ENCODE measurements at places on chromosomes 7 and 10.
A peak's percentile ranks its signal among the peaks of the same experiment; 100 is the strongest.

DNA sequence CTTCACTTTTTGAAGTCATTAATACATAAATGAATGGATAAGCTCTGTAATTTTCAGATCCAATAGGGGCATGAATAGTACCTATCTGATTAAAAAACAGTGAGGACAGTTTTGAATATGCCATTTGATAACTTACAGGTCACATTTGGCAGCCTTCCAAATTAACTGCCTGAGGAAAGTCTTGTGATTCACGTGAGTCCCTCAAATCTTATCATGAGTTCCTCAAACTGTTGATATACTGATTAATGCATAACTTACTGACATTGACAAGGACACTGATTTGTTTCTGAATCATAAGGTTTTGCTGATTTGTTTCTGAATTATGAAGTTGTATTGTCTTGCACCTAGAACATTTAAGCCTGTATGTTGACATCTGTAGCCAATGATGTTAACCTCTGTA lies 55.1 kb downstream of the ANKMY2 start:
- no peak for DNase-seq

DNA sequence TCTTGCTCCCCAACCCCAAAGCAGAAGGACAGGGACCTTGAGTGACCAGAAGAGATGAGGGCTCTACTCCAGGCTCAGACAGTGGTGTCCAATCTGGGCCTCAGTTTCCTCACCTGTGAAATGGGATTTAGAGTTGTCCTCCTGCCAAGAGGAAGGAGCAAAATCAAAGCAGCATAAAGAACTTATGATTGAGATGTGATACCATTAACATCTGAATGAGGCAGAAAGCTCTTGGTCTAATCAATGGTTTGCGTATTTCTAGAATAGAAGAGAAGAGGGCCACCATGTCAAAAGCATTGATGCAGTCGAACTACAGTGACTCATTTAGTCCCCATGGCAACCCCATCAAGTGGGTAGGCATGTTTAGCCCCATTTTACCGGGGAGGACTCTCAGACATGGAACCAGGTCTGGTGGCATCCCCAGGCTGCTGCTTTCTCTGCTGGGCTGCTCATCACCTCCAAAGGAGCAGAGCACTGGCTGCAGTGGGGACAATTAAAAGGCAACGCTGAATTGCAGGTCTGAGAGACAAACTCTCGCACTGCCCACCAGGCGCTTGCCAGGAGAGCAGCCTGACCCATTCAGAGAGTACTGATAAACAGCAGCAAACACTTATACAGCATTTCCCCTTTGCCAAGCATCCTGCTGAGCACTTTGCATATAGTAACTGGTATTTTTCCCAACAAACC lies 175.9 kb downstream of the NEURL1 start:
- DNase-seq, result no peak

DNA sequence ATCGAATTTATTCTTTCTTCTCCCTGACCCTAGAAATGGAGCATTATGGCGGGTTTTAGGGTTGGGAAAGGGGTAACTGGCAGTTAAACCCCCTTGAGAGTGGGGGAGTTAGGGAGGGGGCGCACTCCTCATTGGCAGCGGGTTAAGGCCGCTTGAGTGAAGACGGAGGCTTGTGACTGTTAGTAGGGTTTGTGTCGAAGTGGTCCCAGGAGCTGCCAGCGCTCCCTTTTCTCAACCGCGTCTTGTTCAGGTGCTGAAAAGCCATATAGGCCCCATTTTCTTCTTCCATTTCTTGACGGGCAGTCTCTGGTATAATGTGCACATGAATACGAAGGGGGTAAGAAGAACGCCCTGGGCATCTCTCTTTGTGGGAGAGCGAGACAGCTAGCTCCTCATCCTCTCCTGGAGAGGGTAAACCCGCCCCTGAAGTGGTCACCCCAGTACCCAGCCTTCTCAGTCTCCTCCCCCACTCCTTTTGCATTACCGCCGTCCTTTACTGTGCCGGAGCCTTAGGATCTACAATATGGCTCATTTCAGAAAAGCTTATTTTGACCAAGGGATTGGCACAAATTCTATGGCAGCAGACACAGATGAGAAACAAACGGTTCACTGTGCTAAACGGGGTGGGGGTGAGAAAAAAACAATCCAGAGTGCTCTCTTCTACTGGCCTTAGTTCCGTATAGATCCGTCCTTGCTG lies 836 bp downstream of the KMT2E start:
- DNase-seq, result peak; percentile 62

DNA sequence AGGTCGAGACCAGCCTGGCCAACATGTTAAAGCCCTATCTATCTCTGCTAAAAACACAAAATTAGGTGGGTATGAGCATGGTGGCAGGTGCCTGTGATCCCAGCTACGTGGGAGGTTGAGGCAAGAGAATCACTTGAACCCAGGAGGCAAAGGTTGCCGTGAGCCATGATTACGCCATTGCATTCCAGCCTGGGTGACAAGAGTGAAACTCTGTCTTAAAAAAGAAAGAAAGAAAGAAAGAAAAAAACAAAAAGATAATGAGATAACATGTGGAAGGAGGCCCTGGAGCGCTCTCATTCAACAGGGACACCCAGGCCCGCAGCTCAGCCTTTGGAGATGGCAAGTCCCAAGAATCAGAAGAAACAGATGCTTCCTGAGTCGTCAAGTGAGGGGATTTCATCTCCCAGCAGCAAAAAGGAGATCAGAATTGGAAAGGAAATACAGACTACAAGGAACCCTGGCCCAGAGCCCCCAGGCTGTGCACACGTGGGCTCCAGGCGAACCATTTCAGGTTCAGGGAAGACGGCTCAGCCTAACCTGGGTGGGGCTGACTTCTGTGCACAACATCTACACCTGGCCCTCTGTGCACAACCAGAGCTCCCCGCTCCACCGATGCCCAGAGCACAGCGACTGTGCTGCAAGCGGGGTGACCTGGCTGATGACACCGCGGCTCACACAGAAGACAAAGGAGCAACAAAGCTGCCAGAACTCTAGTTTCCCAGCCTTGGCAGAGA lies 33.3 kb downstream of the GNA12 start:
- DNase-seq, result no peak

GRCh38 chr10:124204726-124205125 lies 111.3 kb upstream of the CHST15 start:
- peak; percentile 3 for DNase-seq
